ENCODE measurements at places on chromosomes 13 and 19.
A peak's percentile ranks its signal among the peaks of the same experiment; 100 is the strongest.

DNA sequence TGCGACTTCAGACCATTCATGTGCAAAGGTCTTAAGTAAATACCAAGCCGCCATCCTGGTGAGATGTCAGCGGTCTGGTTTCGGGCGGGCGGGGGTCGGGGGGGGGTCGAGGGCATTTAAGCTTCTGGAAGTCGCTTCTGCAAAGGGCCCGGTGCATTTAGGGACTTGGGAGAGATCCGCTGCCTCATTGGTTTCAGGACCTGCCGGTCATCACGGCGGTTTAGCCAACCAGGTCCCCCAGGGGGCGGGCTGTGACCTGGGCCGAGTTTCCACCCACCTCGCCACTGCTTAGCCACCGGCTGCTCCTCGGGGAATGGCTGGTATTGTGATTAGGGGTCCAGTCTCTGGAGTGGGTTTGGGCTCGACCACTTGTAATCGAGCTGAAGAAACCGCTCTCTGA lies 7.8 kb downstream of the ANKLE1 start:
- peak; percentile 53 for DNase-seq

DNA sequence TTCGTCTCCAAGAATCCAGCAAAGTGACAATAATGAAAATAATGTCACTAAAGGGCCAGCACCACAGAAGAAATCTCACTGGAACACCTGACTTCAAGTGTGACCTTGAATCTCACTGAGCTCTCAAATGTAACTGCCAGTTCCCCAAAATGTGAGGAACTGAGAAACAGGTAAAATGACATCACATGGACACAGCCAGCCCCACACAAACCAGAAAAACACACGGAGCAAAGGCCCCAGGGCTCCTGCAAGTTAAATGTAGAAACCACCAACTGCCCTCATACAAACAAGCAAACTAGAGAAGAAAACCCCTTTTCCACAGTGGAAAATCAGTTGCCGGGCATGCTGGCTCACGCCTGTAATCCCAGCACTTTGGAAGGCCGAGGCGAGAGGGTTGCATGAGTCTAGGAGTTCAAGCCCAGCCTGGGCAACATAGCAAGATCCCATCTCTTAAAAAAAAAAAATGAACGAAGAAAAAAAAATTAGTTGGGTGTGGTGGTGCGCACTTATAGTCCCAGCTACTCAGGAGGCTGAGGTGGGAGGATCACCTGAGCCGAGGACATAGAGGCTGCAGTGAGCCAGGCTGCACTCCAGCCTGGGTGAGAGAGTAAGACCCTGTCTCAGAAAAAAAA lies 8.7 kb upstream of the KANK2 start:
- no peak for DNase-seq

DNA sequence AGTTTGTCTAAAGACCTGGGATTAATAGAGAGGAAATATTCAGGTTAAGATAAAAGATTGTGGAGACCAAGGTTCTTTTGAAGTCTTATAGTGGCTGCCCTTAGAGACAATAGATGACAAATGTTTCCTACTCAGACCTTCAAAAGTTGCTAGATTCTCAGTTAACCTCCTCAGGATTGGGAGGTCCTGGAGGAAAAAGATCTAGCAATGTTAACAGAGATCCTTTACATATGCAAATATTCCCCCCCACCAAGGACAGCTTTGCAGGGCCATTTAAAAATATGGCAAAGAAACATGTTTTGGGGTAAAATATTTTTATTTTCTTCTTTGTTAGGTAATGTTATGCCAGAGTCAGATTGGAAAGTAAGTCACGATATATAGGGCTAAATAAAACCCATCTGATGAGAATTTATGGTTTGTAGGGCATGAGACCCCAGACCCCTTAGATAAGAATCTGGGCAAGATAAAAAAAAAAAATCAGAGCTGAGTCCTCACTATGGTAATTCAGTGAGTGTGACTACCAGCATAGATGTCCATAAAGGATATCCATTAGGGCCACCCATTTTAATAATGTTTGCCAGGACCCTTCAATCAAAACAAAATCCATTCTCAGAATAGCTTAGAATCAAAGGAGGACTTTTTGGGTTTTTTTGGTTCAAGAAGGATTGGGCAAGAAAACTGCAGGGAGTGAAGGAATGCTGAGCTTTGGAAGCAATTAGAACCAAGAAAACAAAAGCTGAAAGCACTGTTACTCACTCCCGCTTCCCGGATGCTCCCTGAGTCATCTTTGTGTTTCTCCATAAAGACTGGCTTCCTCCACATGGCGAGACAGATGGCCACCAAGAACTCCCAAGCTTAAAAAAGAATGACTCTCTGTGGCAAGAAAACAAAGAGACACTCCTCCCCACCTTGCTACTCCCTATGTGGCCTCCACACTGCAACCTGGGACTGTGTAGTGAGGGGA lies 28.2 kb downstream of the VSTM1 start:
- no peak for DNase-seq

DNA sequence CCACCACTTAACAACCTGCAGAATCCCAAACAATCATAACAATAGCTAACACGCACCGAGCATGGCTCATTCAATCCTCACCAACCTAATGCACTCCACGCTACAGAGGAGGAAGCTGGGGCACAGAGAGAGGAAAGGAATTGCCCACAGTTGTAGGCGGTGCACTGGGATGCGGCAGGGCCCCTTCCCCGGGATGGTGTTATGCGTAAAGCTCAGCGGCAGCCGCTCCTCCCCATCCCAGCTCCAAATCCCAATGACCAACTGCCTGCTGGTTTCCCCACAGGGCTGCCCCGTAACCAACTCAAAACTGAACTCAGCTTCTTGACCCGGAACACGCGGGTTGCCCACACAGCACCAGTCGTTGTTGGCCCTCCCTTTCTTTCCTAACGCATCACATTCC lies 42.2 kb downstream of the SERP2 start:
- DNase-seq, result no peak

DNA sequence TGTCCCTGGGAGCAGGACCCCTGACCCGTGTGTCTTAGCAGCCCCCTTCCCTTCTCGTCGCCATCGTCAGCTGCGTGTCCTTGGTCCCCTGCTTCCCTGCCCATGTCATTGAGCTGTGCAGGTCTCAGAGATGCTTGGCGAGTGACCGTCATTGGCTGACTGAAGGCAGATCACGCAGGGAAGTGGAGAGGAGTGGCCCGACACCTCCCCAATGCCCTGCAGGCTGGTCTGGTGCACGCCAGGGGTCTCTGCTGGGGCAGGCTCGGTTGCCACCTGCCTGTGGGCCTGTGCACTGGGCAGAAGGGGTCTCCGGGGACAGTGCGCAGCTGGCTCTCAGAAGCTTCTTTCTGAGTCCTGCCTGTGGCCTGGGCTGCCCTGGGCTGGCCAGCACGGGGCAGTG lies 6.2 kb downstream of the GNA11 start:
- no peak for DNase-seq

DNA sequence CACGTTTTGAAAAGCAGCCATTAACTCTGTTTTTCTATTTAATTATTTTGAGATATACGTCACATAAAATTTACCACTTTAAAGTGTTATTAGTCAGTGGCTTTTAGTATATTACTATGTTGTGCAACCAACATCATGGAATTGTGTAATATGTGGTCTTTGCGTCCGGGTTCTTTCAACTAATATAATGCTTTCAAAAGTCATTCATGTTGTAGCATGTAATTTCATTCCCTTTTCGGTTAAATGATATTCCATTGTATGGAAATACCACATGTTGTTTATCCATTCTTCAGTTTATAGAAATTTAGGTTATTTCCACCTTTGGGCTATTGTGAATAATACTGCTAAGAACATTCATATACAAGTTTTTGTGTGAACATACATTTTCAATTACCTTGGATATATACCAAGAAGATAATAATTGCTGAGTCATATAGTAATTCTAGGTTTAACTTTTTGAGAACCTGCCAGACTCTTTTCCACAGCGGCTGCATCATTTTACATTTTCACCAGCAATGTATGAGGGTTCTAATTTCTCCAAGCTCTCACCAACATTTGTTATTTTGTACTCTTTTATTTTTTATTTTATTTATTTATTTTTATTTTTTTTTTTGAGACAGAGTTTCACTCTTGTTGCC lies 28.1 kb upstream of the CLDN10 start:
- DNase-seq, result no peak

- no peak for DNase-seq
These were observed 6.0 kb downstream of the CKAP2 start for GRCh38 chr13:52461265-52461664.

DNA sequence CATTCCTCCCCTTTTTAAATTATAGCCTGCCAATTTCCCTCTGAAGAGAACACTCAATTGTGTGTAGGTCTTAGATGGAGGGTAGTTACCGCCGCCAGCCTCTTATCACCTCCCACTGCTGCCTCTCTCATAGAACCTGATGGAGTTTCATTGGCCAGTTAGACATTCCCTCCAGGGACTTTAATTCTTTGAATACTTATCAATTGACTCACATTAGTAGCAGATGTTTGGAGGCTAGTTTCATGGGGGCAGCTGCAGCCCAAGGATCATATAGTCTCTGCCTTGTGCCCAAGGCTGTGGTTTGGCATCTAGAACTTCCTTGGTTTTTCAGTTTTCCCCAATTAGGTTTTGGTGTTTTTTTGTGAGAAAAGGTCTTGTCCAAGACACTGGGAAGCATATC lies 318.9 kb upstream of the HTR2A start:
- no peak for DNase-seq

DNA sequence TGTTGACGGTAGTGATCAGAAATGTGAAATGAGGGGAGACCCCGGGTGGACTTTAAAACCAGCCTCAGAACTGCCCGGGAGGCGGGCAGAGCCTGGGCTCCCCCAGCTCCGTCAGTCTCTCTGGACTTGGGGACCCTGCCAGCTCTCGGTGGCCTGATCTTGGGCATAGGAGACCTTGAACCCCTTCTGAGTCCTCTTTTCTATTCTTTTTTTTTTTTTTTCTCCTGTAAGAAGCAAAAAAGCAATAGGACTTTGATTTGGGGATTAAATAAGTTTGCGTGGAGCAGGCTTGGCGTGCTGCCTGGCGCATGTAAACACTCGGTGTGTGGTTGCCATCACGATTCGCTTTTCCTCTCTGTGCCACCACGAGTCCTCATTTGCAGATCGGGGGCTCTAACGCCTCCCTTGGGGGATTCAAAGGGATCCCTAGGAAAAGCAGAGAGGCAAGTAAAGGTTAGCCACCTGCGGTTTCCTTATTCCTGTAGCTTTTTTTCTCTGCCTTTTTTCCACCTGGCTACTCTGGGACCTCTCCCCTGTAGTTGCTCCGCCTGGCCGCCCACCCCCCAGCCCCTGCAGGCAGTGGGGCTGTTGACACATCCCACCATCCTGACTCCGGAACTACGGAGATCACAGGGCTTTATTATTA lies 1.3 kb downstream of the SAFB start:
- DNase-seq, result no peak

- no peak for DNase-seq
These were observed 12.9 kb downstream of the NACC1 start for GRCh38 chr19:13130886-13131490.

- DNase-seq, result no peak
These were observed 4.2 kb upstream of the MYH14 start for GRCh38 chr19:50199259-50199555.

- DNase-seq, result no peak
These were observed 498 bp upstream of the RBM26 start for GRCh38 chr13:79406597-79406908.

- DNase-seq, result no peak
These were observed 19.5 kb downstream of the CHERP start for GRCh38 chr19:16522559-16523377.

DNA sequence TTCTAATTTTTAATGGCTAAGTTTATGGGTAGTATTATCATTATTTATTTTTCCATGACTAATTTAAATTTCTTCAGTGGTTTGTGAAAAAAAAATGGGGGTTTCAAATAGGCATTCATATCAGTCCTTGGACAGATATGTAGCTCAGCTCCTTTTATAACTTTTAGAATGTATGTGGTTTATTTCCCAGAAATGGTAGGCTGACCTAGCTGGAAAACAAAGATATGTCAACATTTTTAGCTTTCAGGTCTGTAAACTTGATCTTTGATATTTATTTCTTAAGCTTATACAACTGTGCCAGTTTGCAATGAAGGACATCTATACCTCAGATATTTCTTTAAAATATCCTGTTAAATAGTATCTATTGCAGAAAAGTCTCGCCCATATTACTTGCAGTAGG lies 1815.5 kb downstream of the SLITRK5 start:
- no peak for DNase-seq

GRCh38 chr13:43319617-43320444 lies 296.4 kb downstream of the DNAJC15 start:
- no peak for DNase-seq

DNA sequence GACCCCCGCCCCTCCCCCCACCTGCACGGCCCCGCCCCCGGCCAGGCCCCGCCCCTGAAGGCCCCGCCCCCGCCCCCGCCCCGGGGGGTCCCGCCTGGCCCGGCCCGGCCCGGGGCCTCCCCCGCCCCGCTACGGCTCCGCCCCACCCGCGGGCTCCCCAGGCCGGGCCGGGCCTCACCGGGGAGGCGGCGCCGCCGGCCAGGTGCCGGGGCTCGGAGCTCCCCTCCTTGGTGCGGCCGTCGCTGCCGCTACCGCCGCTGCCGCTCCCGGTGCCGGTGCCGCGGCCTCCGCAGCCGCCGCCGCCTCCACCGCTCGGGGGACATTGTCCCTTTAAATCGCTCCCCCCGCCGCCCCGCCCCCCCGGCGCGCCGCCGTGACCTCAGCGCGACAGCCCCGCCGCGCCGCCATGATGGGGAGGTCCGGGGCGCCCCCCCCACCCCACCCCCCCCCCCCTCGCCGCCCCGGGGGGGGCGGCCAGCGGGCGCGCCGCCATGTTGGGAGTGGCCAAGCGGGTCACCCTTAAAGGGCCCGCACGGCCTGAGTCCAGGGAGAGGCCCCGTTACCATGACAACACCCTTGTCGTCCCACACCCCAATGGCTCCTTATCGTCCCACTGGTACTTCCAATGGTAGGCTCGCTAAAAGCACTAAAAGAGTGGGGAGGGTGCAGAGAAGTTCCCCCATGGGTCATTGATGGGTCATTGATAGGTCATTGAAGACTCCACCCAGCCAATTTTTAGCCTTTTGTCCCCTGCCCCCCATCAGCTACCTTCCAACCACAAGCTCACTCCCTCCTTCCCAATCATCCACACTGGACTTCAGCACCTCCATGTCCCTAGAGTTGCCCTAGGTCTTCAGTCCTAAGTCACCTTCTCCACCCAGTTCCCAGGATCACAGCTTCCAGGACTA lies at the start of gene WIZ:
TSS of gene WIZ (minus strand) at position 337 of the 908 bp plus-strand sequence. CDS start 1,649 bp downstream, outside the sequence.
- peak; percentile 85 for DNase-seq

- DNase-seq, result no peak
These were observed 92.0 kb downstream of the KCNRG start for GRCh38 chr13:50107205-50107604.

- DNase-seq, result no peak
These were observed 66.7 kb upstream of the ZNF536 start for GRCh38 chr19:30305346-30306060.

- no peak for DNase-seq
These were observed 10.9 kb downstream of the EXOC3L2 start for GRCh38 chr19:45234089-45234869.

DNA sequence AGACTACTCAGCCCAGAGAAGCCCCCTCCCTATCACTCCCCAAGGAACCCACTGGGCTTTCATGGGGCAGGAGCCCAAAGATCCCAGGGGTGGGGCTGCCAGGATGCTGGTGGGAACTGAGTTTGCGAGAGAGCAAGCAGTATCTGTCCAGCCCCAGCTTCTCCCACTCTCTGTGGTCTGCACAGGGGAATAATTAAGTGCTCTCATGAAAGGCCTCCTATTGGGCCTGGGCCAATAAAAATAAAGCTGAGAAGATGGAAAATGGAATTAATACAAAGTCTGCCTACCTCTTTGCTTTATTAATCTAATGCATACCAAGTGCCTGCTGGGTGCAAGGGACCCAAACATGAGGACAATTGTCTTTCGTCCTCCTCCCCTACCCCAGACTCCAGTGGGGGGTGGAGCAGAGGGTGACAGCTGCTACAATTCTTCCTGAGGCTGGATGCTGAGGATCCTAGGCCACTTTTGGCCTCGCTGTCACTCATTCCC lies 5.4 kb downstream of the DDX39A start:
- DNase-seq, result peak; percentile 42

GRCh38 chr13:94065741-94066140 lies 413.7 kb downstream of the DCT start:
- DNase-seq, result no peak
